ENCODE measurements at places on chromosomes 5 and 9. TPM values are rescaled to one million over a fixed set of nuclear protein-coding genes. Genes with fewer than 3 reads are reported as not detected.

The ATP6V1G1 gene
- polyA plus RNA-seq, result 119 TPM

GRCh38 chr5:94243612-94244011 is 374.8 kb downstream of the KIAA0825 start:
- peaks cover 7% of the 10 kb centered on the region for H3K4me1 ChIP-seq
- H3K27me3 ChIP-seq, result no peaks in the 10 kb centered on the region
- H3K27ac ChIP-seq, result no peak overlapping the region
- DNase-seq, result no peak

The GLDC gene
- 4.1 TPM for polyA plus RNA-seq

DNA sequence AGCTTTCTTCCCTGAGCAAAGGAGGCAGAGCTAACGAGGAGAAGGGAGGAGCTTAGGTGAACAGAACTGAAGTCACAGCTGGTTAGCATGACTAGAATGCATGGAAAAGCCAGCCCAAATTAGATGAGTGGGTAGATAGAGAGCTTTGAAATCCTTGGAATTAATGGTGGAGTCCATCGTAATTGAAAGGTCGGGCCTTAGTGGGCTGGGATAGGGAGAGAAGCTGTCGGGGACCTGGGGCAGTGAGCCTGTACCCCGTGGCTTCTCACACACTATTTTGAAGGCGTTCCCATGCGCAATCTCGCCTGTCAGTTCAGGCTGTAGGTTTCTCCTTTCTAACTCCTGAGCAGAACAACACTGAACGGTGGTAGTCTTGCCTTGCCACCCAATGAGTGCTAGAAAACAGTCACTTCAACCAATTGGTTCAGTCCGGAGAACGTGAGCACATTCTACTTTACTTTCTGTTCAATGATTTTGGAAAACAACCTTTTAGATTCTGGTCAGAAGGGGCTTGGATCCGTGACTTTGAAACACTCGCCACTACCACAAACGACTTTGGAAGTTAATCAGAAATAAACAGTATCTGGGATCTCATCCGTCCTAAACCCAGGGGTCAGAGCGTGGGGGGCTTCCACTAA is 655 bp upstream of the RAI14 start:
- peak; percentile 38 for DNase-seq
- no peaks in the 10 kb centered on the region for H3K27me3 ChIP-seq
- peak overlapping the region; percentile 97 for H3K27ac ChIP-seq
- peaks cover 2% of the 10 kb centered on the region for H3K36me3 ChIP-seq

The PCDHA12 gene
- 0.54 TPM for polyA plus RNA-seq

The NPR3 gene
- polyA plus RNA-seq, result 35.8 TPM

- no peaks in the 10 kb centered on the region for H3K27me3 ChIP-seq
- peaks cover under 1% of the 10 kb centered on the region for H3K4me1 ChIP-seq
- H3K36me3 ChIP-seq, result peaks cover 35% of the 10 kb centered on the region
- no peak for DNase-seq
- H3K27ac ChIP-seq, result no peak overlapping the region
These were observed 9.6 kb downstream of the MAPK9 start for GRCh38 chr5:180282281-180282680.

GRCh38 chr9:126395439-126396212 is 69.0 kb downstream of the MVB12B start:
- peaks cover 21% of the 10 kb centered on the region for H3K36me3 ChIP-seq
- H3K27me3 ChIP-seq, result no peaks in the 10 kb centered on the region
- peaks cover 4% of the 10 kb centered on the region for H3K4me1 ChIP-seq
- H3K27ac ChIP-seq, result no peak overlapping the region

DNA sequence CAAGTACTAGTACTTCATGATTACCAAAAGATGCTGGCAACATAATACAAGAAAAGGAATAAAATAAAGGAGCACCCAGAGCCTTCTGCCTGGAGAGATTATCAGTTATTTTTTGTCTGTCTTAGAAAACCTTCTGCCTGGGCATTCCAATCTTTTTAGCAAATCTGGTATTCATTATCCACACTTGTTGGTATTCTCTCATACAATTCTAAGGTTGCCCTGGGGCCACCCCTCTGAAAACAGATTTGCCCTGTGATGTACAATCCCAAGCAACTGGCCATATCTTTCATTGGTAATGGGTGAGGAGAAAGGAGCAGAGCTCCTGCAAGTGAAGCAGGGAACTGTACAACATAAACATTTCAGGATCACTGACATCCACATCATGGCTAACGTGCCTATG is 47.8 kb downstream of the WDR41 start:
- H3K36me3 ChIP-seq, result peaks cover 18% of the 10 kb centered on the region
- no peaks in the 10 kb centered on the region for H3K27me3 ChIP-seq
- DNase-seq, result no peak

The BTNL3 gene
- not detected for polyA plus RNA-seq

GRCh38 chr9:77598524-77598923 is 49.6 kb downstream of the GNA14 start:
- no peak for DNase-seq
- no peaks in the 10 kb centered on the region for H3K27me3 ChIP-seq
- no peaks in the 10 kb centered on the region for H3K36me3 ChIP-seq

DNA sequence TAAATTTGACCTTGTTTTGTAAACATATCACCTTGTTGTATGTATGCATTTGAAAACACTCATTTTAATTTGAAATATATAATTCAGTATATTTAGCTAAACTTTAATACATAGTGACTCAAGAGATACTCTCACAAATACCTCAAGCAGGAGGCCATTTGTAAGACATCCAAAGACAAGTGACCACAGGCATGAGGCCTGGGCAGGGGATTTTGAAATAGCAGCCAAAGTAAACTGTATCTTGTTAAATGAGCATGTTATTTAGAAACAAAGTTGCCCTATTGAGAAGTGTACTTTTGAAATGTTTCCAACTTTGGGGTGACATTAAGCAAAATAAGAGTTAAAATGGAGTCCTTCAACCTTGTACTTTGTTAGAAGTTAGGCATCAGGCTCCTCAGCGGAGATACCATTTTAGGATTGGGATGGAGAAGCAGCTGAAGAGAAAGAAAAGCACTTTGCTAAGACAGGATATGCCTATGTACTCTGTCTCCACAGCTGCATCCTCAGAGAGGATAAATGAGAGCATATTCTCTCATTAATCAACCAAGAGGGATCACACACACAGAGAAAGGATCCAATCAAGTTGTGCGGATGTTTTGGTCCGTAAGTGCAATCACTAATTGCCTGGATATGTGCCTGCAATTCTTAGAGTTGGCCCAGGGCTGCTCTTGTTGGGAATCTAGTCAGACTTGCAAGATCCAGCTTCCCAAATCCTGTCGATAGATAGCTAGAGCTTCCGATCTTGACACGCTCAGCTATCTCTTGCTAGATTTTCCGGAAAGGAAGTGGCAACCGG is 157.5 kb upstream of the HAPLN1 start:
- H3K4me3 ChIP-seq, result no peak overlapping the region
- H3K27me3 ChIP-seq, result no peaks in the 10 kb centered on the region
- no peaks in the 10 kb centered on the region for H3K36me3 ChIP-seq

DNA sequence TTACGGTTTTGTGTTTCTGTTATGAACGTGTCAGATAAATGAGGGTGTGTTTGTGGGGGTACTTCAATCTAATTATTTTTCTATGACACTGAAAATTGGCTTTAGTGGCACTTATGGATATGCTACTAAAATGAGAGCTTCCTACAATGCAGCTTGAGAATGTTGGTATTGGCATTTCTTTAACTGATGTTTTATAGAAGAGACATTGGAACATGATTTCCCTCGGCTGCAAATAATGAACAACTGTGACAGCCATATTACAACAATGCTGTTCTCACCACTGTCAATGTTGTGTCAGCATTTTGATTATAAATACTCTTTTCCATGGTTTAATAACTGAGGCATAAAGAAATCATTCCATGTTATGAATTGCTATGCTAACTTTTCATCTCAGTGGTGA is 279.4 kb downstream of the KDM4C start:
- H3K27ac ChIP-seq, result no peak overlapping the region
- no peak for DNase-seq
- H3K4me3 ChIP-seq, result no peak overlapping the region
